ENCODE measurements at places on chromosomes 4 and X. TPM values are rescaled to one million over a fixed set of nuclear protein-coding genes. Genes with fewer than 3 reads are reported as not detected.

Gene NEXMIF
- not detected for total RNA-seq

Gene RAB9B
- total RNA-seq: 1.9 TPM

DNA sequence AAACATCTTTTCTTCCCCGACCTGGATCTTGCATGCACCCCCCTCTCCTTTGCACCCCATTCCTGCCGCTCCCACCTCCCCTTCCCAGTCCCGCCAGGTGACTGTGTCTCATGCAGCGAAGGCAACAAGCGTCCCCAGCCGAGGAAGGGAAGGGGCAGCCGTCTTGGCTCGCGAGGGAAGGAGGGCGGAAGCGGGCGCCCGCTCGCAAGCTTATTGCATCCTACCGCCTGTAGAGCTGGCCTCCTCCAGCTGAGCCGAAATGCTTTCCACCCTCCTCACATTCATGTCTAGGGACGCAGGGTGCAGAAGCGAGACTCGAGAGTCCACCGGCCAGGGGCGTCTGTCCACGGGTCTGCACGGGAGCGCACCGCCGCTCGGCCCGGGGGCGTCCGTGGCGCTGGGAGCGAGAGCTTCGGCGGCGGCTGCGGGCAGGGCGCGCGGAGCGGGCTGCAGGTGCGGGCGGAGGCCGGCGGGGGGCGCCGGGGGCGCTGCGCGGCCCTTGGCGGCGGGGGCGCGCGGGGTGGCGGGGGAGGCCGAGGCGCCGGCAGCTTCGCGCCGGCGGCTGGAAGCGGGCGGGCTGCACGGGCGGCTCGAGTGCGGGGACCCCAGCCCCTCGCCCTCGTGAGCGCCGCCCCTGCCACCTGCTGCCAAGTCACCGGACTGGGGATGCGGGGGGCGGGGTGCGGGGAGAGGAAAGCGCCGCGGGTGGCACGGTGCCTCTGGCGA is at the start of gene KCNIP4:
TSS of gene KCNIP4 (minus strand) at position 426 of the 726 bp plus-strand sequence.
- peak; percentile 21 for DNase-seq

GRCh38 chr4:154425514-154425913 is 66.1 kb downstream of the DCHS2 start:
- no peak for DNase-seq

GRCh38 chrX:2696698-2697215 is 5.7 kb downstream of the CD99 start:
- DNase-seq: peak; percentile 86

GRCh38 chr4:39365360-39365759 is 802 bp downstream of the RFC1 start:
- no peak for DNase-seq

GRCh38 chrX:83008415-83008814 is 499.7 kb upstream of the POU3F4 start:
- DNase-seq: no peak

GRCh38 chrX:50971395-50971794 is 60.9 kb downstream of the BMP15 start:
- DNase-seq: peak; percentile 2

- DNase-seq: no peak
These were observed 11.8 kb upstream of the SMIM43 start for GRCh38 chr4:121776610-121777401.

Gene PARM1
- total RNA-seq: 0.63 TPM

Gene TBX22
- total RNA-seq: not detected

Gene PDCL2
- total RNA-seq: not detected

DNA sequence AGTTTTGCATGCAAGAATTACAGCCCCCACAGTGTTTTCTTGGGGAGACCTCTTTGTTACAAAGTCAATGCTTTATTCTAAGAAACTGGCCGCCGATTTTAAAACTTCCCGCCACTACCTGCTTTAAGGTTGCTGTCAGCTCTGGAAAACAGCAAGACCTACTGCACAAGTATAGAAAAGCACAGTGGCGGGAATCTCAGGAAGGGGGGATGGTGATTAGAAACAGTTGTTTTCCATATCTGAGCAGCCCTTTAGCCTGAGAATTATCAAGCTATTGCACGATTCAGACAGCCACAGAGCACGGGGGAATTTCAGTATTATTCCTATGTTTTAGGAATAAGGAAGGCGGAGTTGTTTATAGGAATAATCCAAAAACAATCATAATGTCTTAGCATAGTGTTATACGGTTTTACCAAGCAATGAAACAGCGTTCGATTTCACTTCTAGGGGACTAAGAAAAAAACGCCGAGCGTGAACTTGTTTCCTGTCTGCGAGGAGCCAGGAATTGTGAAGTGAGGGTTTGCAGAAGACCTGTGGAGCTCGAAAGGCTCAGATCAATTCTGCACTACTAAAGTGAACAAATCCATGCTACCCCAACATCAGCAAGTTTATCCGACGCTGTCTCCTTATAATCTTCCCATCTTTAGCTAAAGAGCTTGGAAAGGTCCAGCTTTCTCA is 81.3 kb downstream of the HMGN5 start:
- no peak for DNase-seq

Gene CT45A3
- not detected for total RNA-seq

DNA sequence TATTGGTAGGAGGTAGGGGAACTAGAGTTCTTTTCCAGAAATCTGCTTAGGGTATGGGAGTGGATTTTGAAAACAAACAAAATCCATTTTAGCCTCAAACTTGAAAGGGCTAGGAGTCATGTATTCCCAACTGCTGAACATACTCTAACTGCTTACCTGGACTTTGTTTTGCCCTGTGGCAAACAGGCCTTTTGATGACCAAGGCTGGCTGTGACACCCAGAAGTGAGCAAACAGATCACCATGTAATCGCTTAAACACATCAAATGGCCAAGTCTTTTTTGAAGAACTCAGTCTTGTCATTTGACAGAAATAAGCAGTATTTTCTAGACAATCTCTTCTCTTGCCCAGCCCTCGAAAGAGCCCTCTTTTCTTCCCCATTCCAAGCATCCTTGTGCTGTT is 203.4 kb downstream of the KIT start:
- DNase-seq: no peak

- no peak for DNase-seq
These were observed 23.6 kb upstream of the ADRA2C start for GRCh38 chr4:3742610-3743009.

DNA sequence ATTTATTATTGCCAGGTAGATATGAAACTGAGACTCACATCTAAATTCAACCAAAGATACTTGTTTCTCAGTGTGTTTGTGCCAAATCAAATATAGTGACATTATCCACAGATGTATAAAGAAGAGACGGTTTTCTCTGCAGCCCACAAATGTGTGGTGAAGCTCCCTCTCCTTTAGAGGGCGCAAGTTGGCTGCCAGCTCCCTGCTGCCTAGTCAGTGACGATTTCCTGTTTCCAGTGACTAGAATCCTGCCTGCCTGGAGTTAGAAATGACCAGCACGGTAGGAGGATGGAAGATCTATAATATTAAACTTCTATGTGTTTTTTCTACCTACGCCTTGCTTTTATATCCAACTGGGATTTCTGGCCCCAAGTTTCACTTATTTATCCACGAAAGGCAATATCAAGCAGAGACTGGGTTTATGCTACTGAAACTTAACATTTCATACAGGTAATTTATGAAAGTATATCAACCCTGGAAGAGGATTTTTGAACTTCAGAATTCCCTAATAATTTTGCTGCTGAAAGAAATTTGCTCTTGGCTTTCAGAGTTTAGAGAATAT is 1793.7 kb upstream of the TENM3 start:
- DNase-seq: no peak

GRCh38 chr4:145521282-145521681 is 39.6 kb downstream of the SMAD1 start:
- no peak for DNase-seq

DNA sequence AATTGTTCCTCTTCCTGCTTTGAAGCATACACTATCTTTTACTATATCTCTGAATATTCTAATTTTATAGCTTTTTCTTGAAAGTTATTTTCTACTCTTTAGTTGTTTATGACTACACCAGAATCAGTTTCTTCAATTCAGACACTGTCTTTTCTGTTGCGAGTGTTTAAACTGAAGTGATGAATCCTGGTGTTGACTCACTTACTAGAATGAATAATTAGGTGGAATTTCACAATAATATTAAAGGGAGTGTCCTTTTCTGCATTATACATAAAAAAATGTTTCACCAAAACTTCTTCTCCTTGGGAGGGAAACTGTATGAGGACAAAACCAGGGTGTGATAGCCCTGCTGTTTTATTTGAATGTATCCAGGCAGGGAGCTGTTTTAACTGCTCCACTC is 1383.1 kb downstream of the C4orf33 start:
- DNase-seq: peak; percentile 25

Gene BBS12
- 5.8 TPM for total RNA-seq

DNA sequence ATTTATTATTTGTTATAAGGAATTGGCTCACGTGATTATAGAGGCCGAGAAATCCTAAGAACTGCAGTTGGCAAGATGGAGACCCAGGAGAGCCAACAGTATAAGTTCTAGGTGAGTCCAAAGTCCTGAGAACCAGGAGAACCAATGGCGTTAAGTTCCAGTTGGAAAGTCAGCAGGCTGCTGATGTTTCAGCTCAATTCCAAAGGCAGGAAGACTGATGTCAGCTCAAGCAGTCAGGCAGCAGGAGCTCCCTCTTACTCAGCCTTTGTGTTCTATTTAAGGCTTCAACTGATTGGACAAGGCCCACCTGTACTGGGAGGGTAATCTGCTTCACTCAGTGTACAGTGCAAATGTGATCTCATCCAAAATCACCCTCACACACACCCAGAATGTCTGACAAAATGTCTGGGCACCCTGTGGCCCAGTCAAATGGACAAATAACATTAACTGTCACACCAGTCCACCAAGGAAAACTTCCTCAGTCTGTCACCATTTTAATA is 30.8 kb upstream of the TBL1X start:
- no peak for DNase-seq

Gene BRS3
- total RNA-seq: not detected

DNA sequence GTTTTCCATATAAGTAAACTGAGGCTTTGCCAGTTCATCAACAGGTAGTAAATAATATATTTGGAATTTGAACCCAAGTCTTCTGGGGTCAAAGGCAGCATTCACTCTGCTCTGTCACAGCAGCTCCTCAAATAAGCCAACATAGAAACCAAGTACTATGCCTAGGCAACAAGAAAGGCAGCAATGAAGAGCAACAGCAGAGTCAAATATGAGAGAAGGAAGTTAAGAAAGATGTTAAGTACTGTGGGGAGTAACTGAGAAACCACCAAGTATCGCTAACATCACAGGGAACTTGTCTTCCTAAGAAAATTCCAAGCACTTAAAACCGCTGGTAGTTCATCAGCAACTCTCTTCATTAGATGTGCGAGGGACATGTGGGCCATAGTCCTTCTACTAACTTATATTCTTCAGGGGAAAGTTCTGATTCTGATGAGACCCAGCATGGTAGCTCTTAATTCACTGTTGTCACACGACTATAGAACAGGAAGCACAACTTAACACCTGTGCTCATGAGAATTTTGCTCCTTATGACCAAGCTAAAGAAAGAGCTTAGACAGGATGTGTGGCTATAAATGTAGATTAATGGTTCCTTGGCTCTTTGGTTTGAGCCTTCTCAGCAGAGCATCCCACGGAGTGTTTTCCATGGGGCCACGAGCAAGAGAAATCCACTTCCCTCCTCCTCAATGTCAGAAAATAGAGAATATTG is 107.8 kb downstream of the AR start:
- DNase-seq: no peak

Gene S100G
- not detected for total RNA-seq

- no peak for DNase-seq
These were observed 38.0 kb downstream of the MANBA start for GRCh38 chr4:102722740-102723139.

Gene SFRP2
- 1.8 TPM for total RNA-seq

Gene VCX
- not detected for total RNA-seq

Gene NALF2
- total RNA-seq: not detected

DNA sequence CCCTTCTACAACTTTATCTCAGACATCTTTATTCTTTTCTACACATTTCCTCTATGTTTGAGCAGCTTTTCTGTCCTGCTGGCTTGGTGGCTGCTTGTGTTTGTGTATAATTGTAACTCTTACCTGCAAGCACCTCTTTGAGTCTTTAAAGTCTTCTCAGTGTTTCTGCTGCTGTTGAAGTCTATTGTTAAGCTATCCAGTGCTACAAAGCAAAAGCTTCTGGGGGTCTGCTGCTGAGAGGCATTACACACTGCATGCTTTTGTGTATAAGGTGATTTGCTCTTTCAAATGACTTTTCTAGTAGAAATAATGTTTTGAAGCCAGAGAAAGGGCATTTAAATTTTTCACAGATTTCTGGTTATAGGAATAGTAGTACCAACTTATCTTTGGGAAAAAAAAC is 241.8 kb downstream of the DTHD1 start:
- DNase-seq: no peak

GRCh38 chr4:2804449-2804972 is 11.6 kb downstream of the SH3BP2 start:
- DNase-seq: no peak

Gene BTK
- total RNA-seq: not detected

GRCh38 chr4:143441678-143442077 is 71.8 kb upstream of the SMARCA5 start:
- no peak for DNase-seq
